Effector CD4-positive, alpha-beta T cell (primary cell): ENCODE measurements at places on chromosomes 6 and 20.

DNA sequence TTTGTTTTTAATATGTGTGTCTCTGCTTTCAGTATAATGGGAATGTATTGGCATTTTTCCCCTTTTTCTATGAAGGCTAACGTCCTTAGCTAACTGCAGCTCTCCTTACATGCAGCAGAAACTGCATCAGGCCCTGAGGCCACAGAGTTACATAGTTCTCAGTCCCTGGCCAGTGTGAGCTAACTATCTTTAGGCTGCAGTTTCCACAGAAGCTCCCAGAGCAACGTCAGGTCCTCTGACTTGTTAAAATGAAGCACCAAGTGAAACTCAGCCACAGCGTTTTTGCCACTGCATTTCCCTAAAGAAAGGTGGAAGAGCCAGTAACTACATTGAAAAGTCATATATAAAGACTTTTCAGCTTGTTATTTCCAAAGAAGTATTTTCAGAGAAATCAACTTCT, 244.7 kb downstream of the CBLN4 start:
- DNase-seq: no peak

- no peak for DNase-seq
Observed at GRCh38 chr6:158999154-158999665, 792 bp downstream of the RSPH3 start.

DNA sequence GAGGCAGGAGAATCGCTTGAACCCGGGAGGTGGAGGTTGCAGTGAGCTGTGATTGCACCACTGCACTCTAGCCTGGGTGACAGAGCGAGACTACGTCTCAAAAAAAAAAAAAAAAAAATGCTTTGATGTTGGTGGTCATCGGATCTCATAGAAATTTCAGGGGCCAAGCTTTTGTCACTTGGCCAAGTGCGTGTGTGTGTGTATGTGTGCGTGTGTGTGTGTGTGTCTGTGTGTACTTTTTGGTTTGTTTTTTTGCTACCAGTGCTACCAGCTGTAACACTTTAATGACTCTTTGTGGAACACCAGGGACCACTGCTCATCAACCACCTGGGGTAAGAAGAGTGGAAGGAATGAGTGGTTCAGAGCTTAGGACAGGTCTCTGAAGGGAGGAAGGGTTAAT, 49.7 kb downstream of the TRAF3IP2 start:
- no peak for DNase-seq

- no peak for DNase-seq
Observed at GRCh38 chr6:24089736-24090135, 36.3 kb upstream of the NRSN1 start.

- no peak for DNase-seq
Observed at GRCh38 chr6:30914854-30915590, 984 bp downstream of the VARS2 start.

GRCh38 chr6:91664327-91664959, 1077.6 kb upstream of the MAP3K7 start:
- DNase-seq: no peak

DNA sequence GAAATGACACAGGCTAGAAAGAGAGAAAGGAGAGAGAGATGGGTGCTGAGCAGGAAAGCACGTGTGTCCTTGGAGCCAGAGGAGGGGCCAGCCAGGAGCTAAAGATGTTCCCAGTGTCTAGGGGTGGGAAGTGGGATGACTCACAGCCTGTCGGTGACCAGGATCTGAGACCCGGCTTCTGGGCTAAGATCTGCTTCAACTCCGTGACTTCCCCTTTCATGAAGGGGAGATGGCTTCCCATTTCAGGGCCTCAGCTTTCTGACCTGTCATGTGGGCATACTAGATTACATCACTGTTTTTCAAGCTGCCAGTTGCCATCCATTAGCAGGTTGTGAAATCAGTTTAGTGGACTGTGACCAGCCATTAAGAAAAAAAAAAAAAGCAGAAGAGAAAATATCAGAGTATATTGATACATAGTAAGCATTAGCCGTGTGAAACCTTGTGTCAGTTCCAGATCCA, 5.4 kb downstream of the TGM3 start:
- DNase-seq: no peak

GRCh38 chr6:109221543-109222195, 126.4 kb downstream of the CEP57L1 start:
- no peak for DNase-seq

- no peak for DNase-seq
Observed at GRCh38 chr6:43702534-43703440, 15.2 kb upstream of the MRPS18A start.

- no peak for DNase-seq
Observed at GRCh38 chr6:88119769-88120168, 46.4 kb downstream of the CNR1 start.

GRCh38 chr20:61447952-61448351, 195.9 kb downstream of the CDH4 start:
- DNase-seq: no peak

DNA sequence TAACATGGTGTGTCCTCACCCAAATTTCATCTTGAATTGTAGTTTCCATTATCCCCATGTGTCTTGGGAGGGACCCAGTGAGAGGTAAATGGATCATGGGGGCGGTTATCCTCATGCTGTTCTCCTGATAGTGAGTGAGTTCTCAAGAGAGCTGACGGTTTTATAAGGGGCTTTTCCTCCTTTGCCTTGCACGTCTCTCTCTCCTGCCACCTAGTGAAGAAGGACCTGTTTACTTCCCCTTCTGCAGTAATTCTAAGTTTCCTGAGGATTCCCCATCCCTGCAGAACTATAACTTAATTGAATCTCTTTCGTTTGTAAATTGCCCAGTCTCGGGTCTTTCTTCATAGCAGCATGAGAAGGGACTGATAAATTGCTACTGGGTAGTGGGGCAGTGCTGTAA, 789.3 kb downstream of the FRK start:
- DNase-seq: no peak

DNA sequence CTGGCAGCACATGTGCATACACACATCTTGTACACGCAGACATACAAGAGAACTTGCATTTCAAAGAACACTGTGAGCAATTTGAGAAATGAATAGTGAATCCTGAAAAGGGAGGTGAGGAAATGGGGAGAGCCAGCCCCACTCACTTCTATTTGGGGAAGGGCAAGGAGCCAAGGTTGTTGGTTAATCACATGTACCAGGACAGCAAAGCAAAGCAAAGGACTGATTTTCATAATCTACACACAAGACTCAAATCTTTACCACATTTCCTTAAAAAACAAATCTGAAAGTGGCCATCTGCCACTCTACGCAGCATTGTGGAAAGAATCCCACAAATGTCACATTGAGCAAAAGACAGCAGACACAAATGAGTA, 35.0 kb upstream of the KIF16B start:
- no peak for DNase-seq

GRCh38 chr6:160973311-160974250, 18.0 kb upstream of the MAP3K4 start:
- DNase-seq: no peak
